ENCODE measurements at places on chromosomes 12 and 14. TPM values are rescaled to one million over a fixed set of nuclear protein-coding genes. Genes with fewer than 3 reads are reported as not detected.

GPRC5A gene
- 4.9 TPM for total RNA-seq

LHX5 gene
- total RNA-seq, result not detected

TAS2R31 gene
- total RNA-seq, result 9.3 TPM

OAS1 gene
- total RNA-seq, result 31.3 TPM

CMA1 gene
- not detected for total RNA-seq

FBRSL1 gene
- 5.0 TPM for total RNA-seq
